Stimulated activated CD4-positive, alpha-beta T cell treated with anti-CD3 and anti-CD28 coated beads, Interleukin-1b, Interleukin-23, amount 100 ng/mL, for 1 hour (primary cell): ENCODE measurements at places on chromosomes 7 and 10.

- DNase-seq: no peak
Observed at GRCh38 chr10:96529634-96530279, 16.0 kb upstream of the TLL2 start.

- no peak for DNase-seq
Observed at GRCh38 chr10:79133416-79133815, 64.7 kb downstream of the ZMIZ1 start.

DNA sequence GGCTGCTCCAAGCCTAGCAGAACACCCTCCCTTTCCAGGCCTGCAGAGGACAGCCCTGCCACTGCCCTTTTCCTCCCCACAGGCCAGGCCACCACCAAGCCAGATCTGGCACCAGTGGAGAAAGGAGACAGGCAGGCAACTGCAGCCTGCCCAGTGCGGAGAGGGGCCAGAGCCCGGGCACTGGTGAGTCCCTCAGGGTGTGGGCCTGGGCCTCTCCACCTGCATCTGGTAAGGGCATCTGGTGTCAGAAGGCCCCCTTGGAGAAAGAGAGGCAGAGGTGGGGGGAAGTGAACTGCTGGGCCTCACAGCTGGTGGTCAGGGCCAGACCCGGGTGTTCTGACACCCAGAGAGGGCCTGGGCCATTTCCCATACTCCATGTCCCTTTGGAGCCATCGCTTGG is 27.9 kb downstream of the ZNF783 start:
- no peak for DNase-seq

- DNase-seq: no peak
Observed at GRCh38 chr10:71629131-71629530, 90.4 kb downstream of the C10orf105 start.

DNA sequence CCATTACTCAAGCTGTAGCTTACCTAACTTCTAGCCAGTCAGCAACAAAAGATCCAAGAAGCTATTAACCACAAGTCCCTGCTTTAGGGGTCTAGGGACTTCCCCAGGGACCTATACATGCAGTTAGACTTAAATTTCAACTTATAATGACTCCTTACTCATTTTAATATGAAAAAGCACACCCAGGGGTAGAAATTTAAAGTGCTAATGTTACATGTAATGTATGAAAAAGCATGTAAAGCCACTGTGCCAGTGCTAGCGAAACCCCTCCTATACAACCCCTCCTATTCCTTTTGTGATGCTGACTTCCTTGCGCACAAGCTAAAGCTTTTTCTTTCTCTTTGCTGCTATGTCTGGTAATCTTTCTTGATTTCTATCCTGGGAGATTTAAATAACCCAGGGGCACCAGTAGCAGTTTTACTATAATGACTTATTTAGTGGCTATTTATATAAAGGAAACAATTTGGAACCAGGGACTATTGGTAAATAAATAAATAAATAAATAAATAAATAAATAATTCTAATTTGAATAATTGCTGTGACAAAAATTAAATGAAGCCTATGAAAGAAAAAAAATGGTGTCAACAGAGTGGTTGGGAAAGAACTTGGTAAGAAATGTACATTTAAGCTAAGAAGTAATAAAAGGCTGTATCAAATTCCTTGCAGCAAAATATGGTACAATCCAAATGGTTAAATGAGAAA is 110.5 kb upstream of the MAGI2 start:
- DNase-seq: no peak

DNA sequence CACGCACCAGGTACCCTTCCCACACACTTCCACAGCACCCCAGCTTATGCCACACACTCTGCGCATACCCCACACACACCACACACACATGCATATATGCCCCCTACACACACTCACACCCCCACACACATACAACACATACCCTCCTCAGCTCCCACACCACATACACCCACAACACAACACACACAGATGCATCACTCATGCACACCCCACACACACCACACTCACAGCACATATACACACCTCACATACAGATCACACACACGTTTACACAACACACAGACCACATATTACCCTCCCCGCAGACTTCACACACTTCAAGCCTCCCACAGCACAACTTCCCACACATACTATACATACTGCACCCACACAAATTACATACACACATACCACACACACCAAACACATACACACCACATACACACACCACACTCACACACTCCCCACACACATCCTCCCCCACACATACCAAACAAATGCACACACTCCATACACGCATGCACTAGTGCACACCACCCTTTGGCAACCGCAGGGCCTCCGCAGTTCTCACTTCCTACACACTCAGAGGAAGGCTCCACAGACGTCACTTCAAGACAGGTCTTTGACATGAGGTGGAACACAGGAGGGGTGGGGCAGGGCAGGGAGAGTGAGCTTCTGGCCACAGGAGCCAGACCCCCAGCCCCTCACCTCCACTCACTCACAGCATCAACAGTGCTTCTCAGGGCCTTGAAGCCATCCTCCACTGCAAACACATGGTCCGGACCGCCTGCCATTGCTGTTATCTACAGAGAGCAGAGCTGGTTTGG is 18.5 kb upstream of the ANTXRL start:
- DNase-seq: no peak

DNA sequence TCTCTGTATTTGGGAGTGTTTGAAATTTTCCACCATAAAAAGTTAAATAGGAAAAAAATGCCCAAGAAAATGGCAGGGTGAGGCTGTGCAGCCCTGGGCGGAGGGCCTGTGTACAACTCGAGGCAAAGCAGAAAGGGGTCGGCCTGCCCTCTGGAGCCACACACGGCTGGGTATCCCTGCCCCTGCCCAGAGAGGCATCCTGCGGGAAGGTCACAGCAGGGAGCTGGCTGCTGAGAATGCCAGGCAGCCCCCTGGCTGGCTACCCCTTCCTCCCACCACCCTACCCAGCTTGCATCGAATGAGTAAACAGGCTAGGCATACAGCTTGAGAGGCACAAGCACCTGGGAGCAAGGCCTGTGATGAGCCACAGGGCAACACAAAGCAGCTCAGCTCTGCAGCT is 46.1 kb downstream of the CAMK2B start:
- DNase-seq: no peak

GRCh38 chr7:91759205-91759863 is 121.2 kb downstream of the MTERF1 start:
- no peak for DNase-seq

- no peak for DNase-seq
Observed at GRCh38 chr7:2922866-2923265, 78.8 kb upstream of the GNA12 start.

DNA sequence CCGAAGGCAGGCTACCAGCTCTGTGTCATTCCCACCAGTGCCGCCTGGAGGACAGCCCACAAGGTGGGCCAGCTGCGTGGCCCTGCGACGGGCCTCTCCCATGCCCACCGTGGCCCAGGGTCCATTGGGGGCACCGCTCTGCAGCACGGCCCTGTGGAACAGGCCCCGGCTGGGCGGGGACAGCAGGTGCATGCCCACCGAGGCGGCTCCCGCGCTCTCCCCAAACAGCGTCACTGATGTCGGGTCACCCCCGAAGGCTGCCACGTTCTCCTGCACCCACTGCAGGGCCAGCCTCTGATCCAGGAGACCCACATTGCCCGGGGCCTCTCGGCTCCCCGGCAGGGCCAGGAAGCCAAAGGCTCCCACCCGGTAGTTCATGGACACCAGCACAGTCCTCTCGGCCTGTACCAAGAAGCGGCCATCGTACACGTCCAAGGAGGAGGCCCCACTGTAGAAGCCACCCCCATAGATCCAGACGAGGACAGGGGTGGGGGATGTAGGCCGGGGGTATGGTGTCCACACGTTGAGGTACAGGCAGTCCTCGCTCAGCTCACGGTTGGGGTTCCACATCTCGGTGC is 2.3 kb downstream of the ACHE start:
- no peak for DNase-seq

- DNase-seq: no peak
Observed at GRCh38 chr7:2913760-2914387, 69.8 kb upstream of the GNA12 start.

DNA sequence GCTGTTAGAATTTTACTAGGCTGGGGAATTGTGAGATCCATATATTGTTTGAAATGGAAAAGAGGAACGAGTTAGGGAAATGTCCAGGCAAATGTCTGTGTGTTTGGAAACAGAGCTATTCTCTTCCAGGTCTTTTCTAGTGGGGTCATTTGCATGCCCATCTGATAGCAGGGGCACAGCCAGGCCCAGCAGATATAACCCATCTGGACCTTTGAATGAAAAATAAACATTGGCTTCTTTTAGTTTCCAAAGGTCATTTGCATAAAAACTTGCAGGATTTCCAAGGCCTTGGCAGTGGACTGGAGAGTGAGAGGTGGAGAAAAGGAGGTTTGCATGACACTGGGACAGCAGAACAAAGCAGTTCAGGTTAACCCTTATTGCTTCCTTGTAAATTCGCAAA is 188.0 kb upstream of the GPR26 start:
- no peak for DNase-seq

- no peak for DNase-seq
Observed at GRCh38 chr10:11750420-11750819, 8.2 kb downstream of the ECHDC3 start.

GRCh38 chr10:126525326-126525725 is 137.0 kb upstream of the ADAM12 start:
- DNase-seq: no peak

GRCh38 chr7:39696631-39697030 is 73.3 kb downstream of the RALA start:
- no peak for DNase-seq

DNA sequence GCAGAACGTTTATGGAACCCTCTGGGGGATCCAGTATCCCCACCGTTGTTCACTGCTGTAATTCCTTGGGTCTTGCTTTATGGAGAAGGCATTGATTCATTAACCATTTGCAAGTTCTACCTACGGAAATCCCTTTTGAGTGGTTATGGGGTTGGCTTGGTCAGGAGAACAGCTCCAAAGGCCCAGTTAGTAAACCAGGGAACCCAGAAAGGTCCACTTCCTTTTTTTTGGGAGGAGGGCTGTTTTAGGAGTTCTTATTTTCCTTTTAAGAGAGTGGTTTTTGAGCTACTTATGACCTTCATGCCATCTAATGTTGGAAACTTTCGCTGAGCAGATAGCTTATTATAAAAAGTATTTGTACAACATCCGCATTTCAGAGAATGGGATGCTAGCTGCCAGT is 1.3 kb downstream of the POR start:
- DNase-seq: no peak

GRCh38 chr7:110719741-110720140 is 371.2 kb upstream of the LRRN3 start:
- DNase-seq: no peak

GRCh38 chr10:60739558-60739957 is 38.7 kb upstream of the CDK1 start:
- DNase-seq: no peak

DNA sequence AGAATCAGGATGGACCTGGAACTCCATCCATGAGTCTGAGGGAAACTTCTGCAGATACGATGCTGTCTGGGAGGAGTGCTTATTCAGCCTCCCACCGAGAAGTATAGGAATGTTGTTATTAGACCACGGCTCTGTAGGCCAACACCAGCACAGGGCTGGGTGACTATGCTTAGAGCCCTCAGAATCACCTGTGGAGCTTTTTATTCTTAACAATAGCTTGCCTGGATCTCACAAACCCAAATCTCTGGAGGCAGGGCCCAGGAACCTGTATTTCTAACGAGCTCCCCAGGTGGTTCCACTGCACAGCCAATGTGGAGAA is 55.6 kb upstream of the ARID5B start:
- no peak for DNase-seq

GRCh38 chr10:113335592-113335991 is 217.3 kb upstream of the HABP2 start:
- no peak for DNase-seq

DNA sequence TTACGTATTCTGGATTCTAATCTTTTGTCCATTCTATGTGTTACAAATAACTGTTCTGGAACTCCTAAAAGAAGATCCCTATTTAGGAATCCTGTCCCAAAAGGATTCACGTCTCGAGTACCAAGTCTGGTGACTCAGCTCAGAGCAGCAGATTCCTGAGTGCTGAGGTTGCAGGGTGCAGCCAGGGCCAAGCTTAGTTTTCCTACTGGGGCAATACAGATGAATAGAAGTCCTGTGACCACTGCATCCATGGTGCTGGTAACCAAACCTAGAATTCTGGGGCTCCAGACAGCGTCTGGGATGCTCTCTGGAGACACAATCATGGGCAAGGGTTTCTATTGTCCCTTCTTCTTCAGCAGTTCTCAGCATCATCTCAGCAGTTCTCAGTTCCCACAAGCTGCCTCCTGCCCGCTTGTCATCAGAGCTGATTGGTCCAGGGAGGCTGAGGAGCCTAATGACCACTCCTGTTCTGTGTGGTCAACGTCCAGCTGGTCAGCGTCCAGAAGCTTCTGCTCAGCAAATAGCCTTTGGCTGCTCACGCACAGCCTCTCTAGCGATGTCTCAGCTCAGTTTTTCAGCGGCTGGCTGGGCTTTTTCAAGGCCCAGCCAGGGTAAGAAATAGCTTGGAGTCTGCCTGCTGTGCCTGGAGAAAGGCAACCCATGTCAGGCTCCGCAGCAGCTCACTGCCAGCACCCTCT is 50.4 kb upstream of the C7orf33 start:
- DNase-seq: no peak

GRCh38 chr10:99467236-99467999 is 37.0 kb upstream of the GOT1 start:
- DNase-seq: no peak

- DNase-seq: no peak
Observed at GRCh38 chr7:94973844-94974243, 66.5 kb downstream of the PPP1R9A start.

GRCh38 chr7:151482883-151483710 is 36.6 kb downstream of the RHEB start:
- DNase-seq: no peak

DNA sequence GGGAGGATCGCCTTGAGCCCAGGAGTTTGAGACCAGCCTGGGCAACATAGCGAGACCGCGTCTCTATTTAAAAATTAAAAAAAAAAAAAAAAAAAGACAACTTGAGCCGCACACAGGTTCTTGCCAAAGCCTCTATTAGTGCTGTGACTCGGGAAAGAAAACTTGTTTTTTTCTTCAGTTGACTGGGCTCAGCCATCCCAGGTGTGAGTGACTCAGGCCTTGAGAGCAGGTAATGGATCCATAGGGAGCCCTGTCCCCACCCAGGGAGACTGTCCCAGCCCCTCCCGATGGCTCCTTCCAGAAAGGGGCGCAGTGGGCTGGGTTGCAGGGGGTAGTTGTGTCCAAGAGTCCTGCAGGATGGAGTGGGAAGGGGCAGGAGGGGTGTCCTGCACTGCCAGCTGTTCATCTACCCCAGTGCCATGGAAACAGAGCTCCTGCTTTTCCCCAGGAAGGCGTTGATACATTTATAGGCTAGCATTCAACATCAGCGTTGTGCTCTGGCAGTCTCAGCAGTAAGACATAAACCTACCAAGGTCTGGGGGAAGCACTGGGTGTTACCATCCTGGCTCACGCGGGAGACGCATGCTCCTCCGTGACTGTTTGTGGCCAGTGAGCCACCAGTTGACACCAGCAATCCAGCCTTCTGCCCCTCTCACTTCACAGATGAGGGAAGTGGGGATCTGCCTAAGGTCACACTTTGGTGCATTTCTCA is 126.6 kb downstream of the CUX1 start:
- no peak for DNase-seq

DNA sequence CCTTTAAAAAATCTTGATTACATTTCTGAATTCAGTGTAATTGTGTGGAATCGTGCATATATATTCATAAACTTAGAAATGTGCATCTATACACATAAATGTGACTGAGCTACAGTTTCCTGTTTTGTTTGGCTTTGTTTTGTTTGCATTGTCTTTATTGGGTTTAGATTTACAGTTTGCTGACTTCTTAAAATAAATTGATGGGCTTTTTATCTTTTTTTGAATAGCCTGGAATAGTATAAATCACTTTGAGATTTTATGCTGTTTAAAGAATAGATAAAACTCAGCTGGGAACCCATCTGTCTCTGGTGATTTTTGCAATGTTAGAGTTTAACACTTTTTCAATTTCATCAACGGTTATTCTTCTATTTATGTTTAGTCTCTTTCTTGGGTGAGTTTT is 21.2 kb upstream of the BRAF start:
- DNase-seq: no peak
